Thyroid gland (tissue), 4 donors: ENCODE measurements at places on chromosomes 2 and 18.

DNA sequence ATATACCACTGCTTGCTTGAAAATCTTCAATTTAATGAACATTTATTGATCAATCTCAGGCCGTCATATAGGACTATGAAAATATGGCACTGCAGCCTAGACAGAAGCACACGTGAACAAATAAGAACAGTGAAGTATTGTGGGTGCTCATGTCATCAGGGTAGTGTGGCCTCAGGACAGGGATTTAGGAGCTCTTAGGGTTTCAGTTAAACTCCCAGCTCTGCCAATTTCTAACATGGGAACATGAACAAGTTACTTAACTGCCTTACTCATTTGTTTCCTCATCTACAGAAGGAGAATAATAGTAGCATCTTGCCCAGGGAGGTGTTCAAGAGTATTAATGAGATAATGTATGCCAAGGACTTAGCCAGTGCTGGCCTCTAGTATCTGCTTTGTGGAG, 146.0 kb upstream of the MAP3K20 start:
- no peak for DNase-seq

DNA sequence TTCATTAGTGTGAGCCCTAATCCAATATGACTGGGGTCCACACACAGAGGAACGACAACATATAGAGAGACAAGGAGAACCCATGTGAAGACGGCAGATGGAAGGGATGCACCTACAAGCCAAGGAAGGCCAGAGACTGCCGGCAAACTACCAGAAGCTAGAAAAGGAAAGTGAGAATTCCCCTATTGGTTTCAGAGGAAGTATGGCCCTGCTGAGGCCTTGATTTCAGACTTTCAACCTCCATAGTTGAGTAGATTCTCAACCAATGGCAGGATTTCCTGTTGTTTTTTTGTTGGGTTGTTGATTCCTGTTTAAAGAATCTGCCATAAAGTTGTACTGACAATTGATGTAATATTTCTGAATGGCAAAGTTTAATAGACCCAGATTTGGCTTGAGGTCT, 241.5 kb downstream of the SATB2 start:
- no peak for DNase-seq

GRCh38 chr2:236158969-236159777, 9.0 kb downstream of the GBX2 start:
- no peak for DNase-seq

DNA sequence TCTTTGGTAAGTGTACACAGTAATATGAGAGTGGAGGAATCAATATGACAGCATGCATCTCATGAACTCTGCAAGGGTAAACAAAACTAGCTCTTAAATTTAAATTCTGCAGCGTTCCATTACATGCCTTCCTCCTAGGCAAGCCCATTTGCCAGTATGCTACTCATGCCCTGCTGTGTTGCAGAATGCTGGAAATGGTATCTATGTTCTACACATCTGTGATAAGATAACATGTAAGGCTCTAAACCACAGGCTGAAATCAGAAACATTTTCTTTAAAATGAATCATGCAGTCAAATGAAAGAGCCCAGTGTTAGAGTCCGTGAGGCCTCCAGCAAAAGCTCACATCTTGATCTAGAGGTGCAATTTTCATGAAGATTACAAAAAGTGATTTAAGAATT, 112.8 kb upstream of the FN1 start:
- DNase-seq = no peak

- DNase-seq = no peak
Measured at GRCh38 chr2:12816379-12817306, 99.9 kb downstream of the TRIB2 start.

DNA sequence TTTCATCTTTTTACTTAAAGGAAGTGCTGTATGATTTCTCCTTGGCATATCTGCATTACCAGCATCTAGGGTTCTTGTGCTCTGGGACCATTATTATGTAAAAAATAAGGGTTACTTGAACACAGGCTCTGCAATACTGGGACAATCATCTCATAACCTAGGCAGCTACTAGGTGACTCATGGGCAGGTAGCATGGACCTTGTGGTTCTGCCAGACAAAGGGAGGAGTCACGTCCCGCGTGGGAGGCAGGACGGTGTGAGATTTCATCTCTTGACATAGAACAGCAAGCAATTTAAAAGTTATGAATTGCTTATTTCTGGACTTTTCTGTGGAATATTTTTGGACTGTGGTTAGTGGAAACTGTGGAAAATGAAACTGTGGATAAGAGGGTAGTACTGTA, 34.1 kb downstream of the ASAP2 start:
- no peak for DNase-seq

GRCh38 chr2:23661276-23662050, 265.5 kb downstream of the ATAD2B start:
- no peak for DNase-seq
